ENCODE measurements at places on chromosomes 7 and 10.

- DNase-seq = no peak
These were observed 743.8 kb upstream of the LRRN3 start for GRCh38 chr7:110347081-110347480.

DNA sequence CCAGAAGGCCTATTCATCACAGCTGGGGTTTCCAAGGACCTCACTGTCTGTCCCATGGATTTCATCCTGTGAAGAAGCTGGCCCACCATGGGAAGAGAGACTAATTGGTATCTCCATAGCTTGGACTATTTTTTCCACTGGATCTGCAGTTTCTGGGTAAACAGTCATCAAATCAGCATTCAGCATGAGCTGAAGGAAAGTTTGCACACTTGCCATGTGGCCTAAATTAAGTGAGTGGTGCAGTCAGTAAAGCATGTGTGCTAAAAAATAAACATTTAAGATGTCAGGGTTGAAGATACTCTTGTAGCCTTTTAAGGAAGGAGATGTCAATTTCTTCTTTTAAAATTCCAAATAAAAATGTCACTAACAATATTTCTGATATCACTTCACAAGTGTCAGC is 381.1 kb upstream of the ZMIZ1 start:
- DNase-seq = no peak

DNA sequence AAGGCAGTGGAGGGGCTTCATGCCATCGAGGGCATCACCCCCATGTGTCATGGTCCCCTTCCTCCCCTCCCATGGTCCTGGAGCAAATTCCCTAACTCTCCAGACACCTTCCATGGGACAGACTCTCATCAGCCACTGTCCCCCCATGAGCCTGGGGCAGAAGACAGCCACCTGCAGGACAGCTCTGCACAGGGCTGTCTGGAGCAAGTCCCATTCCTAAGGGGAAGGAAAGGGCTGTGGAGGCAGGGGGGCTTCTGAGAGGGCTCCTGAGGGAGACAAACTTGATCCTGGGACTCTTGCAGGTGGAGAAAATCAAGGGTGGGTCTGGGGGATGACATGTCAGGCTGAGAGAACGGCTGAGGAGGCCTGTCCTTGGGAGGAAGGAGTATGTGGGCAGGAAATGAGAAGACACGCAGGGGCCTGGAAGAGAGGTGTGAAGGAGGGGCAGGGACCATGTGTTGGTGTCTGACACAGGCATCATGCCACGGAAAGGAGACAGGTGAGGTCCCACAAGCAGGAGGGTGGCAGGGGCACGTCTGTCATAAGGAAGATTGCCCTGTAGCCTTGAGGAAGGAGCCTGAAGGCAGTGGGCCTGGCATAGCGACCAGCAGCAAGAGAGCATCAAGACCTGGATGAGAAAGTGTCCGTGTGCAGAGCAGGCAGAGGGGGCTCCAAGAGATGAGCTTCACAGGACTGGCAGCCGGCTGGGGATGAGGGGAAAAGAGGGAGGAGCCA is 14.4 kb upstream of the GDF10 start:
- DNase-seq = no peak

- DNase-seq = no peak
These were observed 14.5 kb downstream of the PSAP start for GRCh38 chr10:71836596-71836974.

GRCh38 chr7:16579216-16579615 is 52.6 kb downstream of the LRRC72 start:
- no peak for DNase-seq

GRCh38 chr10:69619626-69620025 is 10.4 kb upstream of the FAM241B start:
- DNase-seq = no peak

- no peak for DNase-seq
These were observed 67.8 kb downstream of the TAF3 start for GRCh38 chr10:7886056-7886455.

DNA sequence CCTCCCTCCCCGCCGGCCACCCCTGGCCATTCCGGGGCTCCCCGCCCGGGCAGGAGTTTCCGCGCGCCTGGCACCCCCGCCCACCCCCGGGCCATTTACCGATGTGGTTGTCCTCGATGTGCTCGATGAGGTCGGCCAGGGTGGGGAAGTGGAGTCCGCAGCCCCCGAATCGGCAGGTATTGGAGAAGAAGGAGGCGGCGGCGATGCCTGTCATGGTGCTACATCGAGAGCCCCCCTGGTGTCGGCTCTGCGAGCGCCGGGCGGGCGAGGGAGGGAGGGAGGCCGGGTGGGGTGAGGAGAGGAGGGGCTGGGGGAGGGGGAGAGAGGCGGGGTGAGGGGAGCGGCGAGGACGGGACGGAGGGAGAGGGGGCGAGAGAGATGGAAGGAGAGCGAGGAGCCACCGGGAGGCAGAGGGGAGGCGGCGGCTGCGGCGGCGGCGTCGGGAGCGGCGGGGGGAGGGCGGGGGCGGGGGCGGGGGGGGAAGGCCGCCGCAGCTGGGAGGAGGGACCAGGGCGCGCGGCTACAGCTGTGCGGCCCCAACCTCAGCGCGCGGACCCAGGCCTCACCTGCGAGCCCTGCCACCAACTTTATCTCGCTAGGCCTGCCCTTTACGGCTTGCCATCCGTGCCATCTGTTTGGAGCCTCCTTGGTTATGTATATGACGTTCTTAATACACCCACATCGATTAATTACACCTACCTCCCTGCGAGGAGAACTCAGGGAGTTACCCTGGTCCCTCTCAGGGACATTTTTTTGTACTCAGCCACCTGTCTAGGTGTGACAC is at the start of gene JAZF1:
Gene JAZF1, minus strand, starts transcription at position 432 of the 784 bp plus-strand sequence.
- peak; percentile 38 for DNase-seq

- no peak for DNase-seq
These were observed 122.7 kb downstream of the PRKAG2 start for GRCh38 chr7:151754142-151754590.

DNA sequence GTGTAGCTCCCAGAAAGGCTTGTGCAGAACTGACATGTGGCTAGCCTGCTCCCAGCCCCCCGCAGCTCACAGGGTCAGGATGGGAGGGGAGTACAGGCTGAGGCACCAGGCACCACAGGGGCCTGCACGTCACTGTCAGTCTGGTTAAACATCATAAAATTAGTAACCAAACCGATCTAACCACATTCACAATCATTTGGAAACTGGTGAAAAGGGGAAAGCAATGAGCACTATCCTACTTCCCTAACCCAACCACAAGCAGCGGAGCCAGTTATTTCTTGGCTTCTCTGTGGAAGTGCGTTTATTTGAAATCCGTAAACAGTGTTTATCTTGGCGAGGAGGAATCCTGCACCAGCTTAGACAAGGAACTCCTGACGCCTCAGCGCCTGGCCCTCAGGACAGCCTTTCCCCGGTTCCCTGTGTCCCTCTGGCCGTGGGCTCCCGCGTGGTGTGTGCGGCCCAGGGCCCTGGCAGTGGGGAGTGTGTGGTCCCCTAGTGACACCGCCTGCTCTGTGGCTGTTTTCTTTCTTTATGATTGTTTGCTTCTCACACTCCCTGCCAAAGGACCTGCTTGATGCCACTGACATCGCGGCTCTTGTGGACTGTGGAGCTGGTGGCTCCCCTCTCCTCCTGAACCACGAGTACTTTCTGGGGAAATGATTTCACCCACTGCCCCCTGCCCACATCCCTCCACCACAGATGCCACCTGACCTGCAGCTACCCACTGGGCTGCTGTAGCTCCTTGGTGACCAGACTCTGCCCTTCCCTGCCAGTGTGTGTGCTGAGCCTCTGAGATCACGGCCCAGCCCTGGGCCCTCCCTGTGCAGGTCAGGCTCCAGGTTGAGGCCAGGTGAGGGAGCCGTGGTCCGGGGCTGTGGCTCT is 38.0 kb downstream of the INPP5A start:
- no peak for DNase-seq

- no peak for DNase-seq
These were observed 28.5 kb downstream of the CHCHD3 start for GRCh38 chr7:133053321-133053891.

DNA sequence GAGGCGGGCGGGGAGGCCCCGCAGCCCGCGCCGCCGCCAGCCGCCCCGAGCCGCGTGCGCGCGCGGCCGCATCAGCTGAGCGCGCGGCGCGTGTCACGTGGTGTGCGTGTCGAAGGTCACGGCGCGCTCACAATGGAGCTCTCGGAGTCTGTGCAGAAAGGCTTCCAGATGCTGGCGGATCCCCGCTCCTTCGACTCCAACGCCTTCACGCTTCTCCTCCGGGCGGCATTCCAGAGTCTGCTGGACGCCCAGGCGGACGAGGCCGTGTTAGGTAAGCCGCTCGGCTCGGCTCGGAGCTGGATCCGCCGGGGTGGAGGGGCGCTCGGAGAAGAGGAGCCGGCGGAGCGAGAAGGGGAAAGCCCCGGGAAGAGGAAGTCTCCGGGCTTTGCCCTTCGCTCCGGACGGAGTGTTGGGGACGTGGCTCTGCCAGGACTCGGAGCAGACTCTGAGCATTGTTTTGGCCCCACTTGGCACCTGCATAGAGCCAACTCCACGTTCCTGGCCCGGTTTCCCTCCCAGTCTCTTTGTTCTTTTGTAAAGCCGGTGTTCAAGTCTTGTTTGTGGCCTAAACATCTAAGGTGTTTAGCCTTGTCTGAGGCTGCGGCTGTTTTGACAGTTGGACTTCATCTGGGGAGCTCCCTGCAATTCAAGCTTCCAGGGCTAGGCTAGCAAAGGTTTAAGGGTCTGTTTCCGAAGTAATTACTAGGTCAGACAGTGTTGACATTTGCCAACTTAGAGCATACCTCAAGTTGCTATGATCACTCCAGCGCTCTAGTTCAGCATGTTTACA is at the start of gene COMMD3:
Gene COMMD3, plus strand, starts transcription at position 103 of the 790 bp plus-strand sequence. Its CDS starts 30 bp downstream, at position 133.
- peak; percentile 58 for DNase-seq

GRCh38 chr10:95290461-95291364 is at the start of gene PDLIM1:
Gene PDLIM1 (minus strand): TSS chr10:95291003. CDS start chr10:95290915, 88 bp downstream.
- no peak for DNase-seq

GRCh38 chr7:516216-516605 is 3.4 kb downstream of the PDGFA start:
- no peak for DNase-seq

DNA sequence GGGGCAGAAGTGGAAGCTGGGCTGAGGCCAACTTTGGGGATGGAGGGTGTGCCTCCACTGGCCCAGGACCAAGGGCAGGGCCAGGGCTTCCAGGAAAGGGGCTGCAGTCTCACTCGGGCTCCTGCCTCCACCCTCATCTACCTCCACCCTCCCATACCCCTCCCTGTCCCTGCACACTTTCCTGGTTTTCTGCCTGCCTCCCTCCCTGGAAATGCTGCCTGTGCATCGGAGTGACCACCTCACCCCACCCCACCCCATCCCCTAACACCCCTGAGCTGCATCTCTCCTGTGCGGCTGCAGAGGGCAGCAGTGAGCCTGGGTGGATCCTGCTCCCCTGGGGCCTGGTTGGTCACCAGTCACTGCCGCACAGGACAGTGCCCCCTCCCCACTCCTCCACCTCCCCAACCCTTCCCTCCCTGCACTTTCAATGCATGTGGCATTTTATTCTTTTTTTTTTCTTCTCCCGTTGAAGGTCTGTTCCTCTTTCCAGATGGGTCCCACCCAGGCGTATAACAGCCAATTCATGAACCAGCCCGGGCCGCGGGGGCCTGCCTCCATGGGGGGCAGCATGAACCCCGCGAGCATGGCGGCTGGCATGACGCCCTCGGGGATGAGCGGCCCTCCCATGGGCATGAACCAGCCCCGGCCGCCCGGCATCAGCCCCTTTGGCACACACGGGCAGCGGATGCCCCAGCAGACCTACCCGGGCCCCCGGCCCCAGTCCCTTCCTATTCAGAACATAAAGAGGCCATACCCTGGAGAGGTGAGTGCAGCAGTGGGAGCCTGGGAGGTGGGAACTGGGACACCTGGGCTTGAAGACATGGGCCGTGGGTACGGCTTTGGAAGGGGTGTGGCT is 54.1 kb upstream of the PPIF start:
- DNase-seq = no peak

DNA sequence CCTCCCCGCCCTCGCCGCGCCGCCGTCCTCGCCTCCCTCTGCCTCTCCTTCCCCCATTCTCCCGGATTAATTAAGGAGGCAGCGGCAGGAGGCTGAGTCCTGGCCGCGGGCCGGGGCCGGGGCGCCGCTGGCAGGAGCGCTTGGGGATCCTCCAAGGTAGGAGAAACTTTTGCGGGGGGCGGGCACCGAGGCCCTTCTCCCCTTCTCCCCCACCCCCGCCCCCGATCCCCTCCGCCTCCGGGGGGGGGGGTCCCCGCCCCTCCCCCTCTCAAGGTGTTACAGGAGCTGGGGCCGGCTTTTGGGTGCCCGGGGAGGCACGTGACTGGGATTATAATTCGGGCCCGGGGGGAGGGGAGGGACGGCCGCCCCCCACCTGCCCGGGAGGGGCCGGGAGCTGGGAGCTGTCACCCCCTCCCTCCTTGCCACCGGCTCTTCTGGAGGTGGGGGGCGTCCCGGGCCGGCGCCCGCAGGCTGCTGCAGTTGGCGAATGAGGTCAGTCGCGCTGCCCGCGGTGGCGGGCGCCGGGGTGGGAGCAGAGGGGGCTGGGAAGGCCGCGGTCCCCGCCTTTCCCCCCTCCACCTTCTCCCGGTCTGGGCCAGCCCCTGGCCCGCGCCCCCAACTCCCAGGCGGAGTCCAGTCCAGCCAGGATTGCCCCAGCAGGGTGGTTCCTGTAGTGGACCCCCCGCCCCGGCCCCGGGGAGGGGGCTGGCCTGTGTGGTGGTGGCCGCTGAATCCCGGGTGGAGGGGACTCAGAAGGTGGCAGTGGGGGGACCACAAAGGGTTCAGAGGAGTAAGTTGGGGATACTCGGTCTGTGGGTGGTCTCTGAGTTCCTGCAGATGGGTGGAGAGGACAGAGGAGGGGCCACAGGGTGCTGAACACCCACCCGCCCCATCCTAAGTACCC is 567 bp downstream of the GTF2IRD1 start:
- DNase-seq = no peak

DNA sequence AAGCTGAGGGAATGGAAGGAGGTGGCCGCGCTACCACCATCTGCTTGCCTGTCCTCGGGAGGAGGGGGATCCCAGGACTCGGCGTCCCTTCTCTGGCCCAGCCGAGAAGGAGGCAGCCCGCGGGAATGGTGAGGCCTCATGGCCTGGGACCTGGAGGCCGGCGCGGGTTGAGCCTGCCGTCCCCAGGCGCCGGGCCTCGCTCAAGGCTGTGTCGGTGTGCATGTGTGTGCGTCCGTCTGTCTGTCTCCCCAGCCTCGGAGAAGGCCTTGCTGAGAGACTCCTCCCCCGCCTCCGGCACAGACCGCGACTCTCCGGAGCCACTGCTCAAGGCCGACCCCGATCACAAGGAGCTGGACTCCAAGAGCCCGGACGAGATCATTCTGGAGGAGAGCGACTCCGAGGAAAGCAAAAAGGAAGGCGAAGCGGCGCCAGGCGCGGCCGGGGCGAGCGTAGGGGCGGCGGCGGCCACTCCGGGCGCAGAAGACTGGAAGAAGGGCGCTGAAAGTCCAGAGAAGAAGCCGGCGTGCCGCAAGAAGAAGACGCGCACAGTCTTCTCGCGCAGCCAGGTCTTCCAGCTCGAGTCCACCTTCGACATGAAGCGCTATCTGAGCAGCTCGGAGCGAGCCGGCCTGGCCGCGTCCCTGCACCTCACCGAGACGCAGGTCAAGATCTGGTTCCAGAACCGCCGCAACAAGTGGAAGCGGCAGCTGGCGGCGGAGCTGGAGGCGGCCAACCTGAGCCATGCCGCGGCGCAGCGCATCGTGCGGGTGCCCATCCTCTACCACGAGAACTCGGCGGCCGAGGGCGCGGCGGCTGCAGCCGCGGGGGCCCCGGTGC is 1.3 kb downstream of the HMX3 start:
- no peak for DNase-seq

- no peak for DNase-seq
These were observed 206.0 kb downstream of the ZMYND11 start for GRCh38 chr10:341081-341740.

GRCh38 chr7:13115855-13116254 is 428.4 kb downstream of the ARL4A start:
- DNase-seq = no peak

GRCh38 chr10:45544191-45544590 is 128.4 kb downstream of the ZFAND4 start:
- DNase-seq = no peak

GRCh38 chr7:584122-584465 is 64.4 kb upstream of the PDGFA start:
- DNase-seq = peak; percentile 88

Measured in stimulated activated CD8-positive, alpha-beta memory T cell treated with anti-CD3 and anti-CD28 coated beads, Interleukin-7, amount 100 ng/mL, for 4 hours (primary cell).